Fibroblast of lung (primary cell): ENCODE measurements at places on chromosomes 6 and 20. TPM values are rescaled to one million over a fixed set of nuclear protein-coding genes. Genes with fewer than 3 reads are reported as not detected.

Gene PACSIN1
- total RNA-seq = under 0.01 TPM in 1 of 2 replicates, not detected in the other

Gene BCAS1
- under 0.01 and 0.17 TPM in 2 replicates for total RNA-seq

Gene GFOD1
- 15.4 and 25.3 TPM in 2 replicates for total RNA-seq

Gene SLC35F1
- total RNA-seq = under 0.01 and 0.17 TPM in 2 replicates

Gene GJA10
- not detected in 2 replicates for total RNA-seq

Gene TXLNB
- total RNA-seq = 1.2 and 1.5 TPM in 2 replicates

Gene PRPH2
- 5.1 and 8.6 TPM in 2 replicates for total RNA-seq

Gene BMP6
- total RNA-seq = under 0.01 TPM in 2 replicates

- no peak for DNase-seq
Observed at GRCh38 chr6:77548662-77549366, 85.5 kb upstream of the HTR1B start.

- DNase-seq = no peak
Observed at GRCh38 chr20:25276533-25277050, 28.7 kb downstream of the PYGB start.

DNA sequence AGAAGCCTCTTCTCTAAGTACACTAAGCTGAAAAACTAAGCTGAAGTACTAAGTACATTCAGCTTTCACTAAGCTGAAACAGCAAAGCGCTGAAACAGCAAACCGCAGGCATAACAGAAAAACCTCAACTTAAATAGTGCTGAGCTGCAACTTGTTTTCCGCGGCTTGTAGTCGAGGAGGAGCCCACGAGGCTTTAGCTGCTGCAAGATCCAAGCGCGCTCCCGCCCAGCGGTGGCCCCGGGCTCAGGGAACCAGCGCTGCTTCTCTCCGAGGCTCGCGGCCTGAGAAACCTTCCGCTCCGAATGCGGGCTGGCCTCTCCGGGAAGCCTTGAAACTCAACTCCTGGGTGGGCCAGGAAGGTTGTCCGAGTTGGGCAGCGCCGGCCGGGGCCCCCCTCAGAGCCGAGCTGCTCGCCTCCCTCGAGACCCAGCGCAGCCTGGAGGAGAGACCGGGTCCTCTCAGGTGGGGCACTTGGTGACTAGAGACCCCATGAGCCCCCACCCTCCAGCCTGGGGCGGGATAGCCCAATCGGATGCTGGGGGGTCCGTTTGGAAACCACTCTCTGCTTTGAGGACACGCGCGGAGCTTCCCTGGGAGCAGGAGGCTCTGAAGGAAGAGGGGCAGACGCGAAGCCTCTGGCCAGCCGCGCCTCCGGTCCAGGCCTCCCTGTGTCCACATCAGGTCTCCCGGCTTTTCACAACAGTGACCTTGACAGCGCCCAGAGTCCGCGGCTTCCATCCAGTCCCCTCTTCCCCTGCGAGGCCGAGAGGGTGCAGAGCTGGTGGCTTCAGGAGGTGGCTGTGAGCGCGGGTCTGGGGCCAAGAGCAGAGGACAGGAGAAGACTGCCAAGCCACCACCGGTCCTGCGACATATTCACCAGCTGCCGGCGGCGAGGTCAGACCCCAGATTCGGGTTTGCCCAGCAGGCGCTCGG lies 38.1 kb upstream of the HLA-E start:
- peak; percentile 82 for DNase-seq

- DNase-seq = no peak
Observed at GRCh38 chr6:79646006-79646405, 14.9 kb downstream of the SH3BGRL2 start.

GRCh38 chr6:44255105-44255808 lies 2.1 kb downstream of the SLC35B2 start:
- peak; percentile 24 for DNase-seq

DNA sequence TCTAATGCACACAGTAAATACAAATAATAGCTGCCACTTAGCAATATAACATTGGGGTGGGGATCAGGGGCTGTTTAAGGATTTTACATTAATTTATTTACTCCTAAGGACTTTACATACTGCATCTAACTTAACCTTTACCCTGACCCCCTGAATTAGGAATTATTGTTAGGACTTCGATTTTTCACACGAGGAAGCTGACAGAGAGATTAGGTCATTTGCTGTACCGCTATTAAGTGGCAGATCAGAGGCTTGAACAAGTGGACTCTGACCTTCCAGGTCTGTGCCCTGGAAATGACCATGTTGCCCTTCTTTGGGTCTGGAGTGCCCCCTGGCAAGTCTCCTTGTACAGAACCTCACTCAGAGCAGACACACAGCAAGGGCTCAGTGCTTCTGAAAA lies 5.2 kb upstream of the ELMO2 start:
- no peak for DNase-seq

- peak; percentile 32 for DNase-seq
Observed at GRCh38 chr20:9203081-9203447, 134.2 kb downstream of the PLCB4 start.

DNA sequence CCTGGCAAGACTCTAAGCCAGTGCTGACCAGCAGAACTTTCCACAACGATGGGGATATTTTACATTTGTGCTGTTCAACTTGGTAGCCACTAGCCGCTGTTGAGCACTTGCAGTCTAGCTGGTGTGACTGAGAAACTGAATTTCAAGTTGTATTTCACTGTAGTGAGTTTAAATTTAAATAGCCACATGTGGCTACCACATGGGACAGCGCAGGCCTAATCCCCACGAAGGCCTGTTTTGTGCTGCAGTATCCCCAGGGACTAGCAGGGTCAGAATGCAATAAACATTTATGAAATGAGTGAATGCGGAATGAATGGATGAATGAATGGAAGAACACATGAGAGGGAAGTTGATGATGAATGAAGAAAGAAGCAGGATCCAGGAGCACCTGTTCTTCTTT lies 115.8 kb downstream of the TRERF1 start:
- DNase-seq = no peak

GRCh38 chr6:4756247-4756646 lies 20.0 kb upstream of the CDYL start:
- DNase-seq = no peak

- peak; percentile 2 for DNase-seq
Observed at GRCh38 chr6:49430187-49430586, 32.9 kb downstream of the MMUT start.

- DNase-seq = no peak
Observed at GRCh38 chr20:16712511-16712947, 17.3 kb upstream of the SNRPB2 start.

DNA sequence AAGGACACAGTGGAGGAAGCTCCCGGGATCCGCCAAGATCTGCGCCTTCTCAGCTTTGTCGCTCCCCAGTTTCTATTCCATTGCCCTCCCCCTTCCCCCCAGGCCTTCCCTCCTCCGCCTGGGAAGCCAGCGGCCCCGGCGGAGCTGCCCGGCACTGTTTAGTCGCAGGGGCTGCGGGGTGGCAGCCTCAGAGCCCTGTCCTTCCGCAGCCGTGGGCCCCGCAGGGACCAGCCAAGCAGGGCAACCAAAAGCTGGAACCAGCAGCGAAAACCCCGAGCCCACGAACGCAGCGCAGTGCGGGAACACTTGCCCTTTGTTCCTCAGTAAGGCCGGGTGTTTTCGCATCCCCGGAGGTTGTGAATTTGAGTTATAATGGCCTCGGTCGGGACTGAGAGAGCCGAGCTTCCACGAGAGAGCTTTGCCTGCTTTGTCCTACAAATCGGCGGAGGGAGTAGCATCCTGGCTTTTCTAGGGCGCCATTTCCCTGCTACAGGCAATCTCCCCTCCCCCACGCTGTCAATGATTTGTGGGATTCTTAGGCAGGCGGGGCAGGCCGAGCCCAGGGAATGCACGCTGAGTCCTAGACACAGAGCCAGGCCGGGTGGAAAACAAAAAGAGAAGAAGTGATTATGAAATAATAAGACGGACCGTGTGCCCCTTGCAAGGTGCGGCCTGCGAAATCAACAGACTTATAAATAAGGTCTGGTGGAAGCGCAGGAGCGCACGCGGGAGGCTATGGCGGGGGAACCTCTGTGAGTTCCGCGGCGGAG lies 4.0 kb upstream of the TUBB2B start:
- DNase-seq = peak; percentile 78

DNA sequence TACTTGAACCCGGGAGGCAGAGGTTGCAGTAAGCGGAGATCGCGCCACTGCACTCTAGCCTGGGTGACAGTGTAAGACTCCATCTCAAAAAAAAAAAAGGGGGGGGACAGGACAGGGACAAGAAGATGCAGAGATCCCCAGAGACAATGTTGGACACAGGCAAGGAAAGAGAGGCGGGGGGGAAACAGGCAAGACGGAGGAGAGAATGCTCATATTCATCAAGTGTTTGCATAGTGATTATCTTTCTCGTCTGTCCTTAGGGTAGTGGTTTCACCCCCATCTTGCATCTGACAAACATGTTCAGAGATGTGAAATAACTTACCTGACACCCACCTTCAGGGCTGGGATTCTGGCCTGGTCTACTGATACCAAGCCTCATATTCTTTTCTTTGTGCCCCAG lies 29.0 kb downstream of the CHMP4B start:
- DNase-seq = no peak

GRCh38 chr20:40900666-40901215 lies 127.9 kb upstream of the TOP1 start:
- no peak for DNase-seq

DNA sequence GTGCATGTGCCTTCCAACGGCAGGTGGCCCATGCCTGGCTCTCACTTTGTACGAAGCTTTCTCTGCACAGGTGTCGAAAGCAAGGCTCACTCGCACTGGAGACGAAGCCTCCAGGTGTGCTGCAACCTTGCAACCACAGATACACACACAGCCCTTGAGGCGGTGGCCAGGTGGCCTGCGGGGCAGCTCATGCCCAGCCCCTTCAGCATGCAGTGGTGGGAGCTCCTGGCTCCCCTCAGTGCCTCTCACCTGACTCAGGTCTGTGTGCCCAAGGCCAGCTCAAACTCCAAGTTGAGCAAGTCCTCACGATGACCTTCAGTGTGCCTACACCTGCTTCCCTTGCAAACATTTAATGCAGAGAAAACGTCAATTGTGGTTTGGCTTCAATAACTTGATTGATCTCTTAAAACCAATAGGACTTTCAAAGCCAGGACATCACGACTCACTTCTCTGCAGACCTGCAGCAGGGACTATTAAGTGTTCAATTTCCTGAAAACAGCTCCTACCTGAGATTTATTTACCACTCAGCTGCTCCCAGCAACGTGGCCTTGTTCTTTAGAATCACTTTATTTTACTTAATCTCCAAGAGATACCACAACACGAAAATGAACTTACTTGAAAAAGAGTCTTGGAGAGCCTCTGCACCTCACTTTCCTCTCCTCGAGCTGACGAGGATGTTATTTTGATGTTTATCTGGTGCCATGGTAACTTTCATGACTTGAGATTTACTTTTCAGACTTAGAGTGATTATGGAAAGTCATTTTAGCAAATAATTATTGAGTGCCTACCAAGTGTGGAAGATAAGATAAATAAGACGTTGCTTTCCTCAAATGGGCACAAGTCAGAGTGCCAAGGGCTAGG lies 86.3 kb downstream of the SLC22A23 start:
- DNase-seq = no peak

- no peak for DNase-seq
Observed at GRCh38 chr6:157017861-157018260, 240.7 kb downstream of the ARID1B start.

DNA sequence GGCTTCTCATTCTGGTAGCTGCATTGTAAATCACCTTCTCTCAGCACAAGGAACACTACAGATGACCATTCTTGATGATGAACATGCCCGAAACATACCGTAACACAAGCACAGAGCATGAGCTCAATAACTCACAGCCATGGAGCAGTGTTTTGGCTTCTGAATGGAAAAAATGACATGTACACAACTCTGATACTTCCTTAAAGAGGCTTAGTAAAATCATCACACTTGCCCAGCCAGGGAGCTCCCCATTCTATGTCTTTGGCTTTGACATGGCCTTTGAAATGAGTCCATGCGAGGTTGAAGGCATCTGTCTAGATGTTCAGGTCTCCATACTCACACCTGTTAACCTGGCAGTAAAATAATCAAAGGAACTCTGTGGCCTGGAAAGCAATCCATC lies 87.6 kb downstream of the MYB start:
- no peak for DNase-seq

- no peak for DNase-seq
Observed at GRCh38 chr20:57708694-57709673, 831 bp downstream of the PMEPA1 start.

- DNase-seq = no peak
Observed at GRCh38 chr6:152575161-152575560, 62.0 kb downstream of the SYNE1 start.
